ENCODE measurements at places on chromosomes 4 and X.

DNA sequence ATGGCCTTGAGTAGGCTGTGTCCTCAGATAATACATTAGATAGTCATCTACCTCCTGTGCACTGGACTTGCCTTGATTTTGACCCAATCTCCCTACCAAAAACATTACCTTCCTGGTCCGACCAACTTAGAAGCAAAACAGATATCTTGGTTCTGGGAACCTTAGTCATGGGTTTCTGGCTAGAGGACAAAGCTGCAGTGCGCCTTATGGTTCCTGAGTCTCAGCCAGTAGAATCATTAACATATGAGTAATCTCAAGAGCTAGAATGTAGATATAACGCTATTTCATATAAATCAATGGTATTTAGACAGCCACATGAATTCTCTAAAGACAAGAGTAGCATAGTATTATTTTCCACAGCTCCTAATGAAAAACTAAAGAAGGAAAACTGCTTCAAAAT lies 83.1 kb downstream of the GRIA3 start:
- DNase-seq = no peak

GRCh38 chrX:155767876-155768769 lies 113.0 kb upstream of the VAMP7 start:
- DNase-seq = no peak

- peak; percentile 18 for DNase-seq
Measured at GRCh38 chrX:139932073-139932900, 566 bp downstream of the ATP11C start.

DNA sequence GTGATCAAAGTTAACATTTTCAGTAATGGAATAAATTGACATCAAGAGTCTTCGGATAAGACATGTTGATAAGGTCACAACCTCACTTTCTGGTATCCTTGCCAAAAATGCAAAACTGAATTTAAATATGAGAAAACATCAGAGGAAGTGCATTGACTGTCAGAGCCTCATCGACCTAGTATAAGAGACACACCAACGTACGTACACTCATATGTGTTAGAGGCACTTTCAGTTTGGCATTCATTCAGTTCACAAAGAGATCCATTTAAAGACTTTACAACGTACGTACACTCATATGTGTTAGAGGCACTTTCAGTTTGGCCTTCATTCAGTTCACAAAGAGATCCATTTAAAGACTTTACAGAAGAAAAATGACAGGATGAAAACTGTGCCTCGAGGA lies 280.3 kb downstream of the INPP4B start:
- DNase-seq = no peak

GRCh38 chrX:107677501-107677901 lies 49.2 kb downstream of the PRPS1 start:
- no peak for DNase-seq

DNA sequence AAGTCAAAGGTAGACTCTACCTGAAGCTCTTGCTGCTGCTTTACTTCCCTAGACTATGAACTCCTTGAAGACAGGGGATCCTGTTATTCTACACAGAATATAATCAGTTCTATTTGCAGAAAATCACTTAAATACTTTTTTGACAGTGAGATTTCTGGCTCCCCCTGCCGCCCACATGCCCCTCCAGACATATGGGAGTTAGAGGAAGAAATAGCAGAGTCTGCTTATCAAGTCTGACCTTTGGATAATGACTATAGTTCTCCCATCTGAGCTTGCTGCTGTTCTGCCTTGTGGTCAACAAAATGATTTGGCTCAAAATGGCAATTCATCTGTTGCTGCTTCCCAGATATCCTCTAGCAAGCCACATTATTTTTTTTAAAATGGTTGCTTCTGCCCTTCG lies 101.1 kb downstream of the ENOX2 start:
- no peak for DNase-seq

DNA sequence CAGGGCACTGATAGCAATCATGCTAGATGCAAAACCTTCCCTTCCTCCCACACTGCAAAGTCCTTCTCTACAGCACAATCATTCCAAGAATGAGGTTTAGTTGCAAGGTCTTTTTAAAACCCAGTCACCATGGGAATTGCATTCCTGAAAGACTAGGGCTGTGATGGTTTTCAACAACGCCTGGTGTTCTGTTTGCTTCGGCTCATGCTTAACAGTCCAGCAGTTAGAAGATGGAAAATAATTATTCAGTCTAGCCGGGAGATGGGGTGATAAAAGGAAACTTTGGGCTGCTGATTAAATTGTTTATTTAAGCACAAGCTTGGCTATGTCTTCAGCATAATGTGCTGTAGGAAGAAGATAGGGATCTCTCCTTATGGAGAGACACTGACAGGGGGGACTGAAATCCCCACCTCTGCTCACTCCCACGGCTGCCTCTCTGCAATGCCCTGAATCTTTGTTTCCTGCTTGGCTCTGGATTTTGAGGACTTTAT lies 211.4 kb downstream of the MID1IP1 start:
- DNase-seq = no peak

- no peak for DNase-seq
Measured at GRCh38 chr4:188536826-188537225, 397.6 kb downstream of the TRIML1 start.

- no peak for DNase-seq
Measured at GRCh38 chr4:41406113-41406516, 131.8 kb upstream of the LIMCH1 start.

- DNase-seq = no peak
Measured at GRCh38 chrX:41317477-41318208, 16.3 kb upstream of the DDX3X start.

GRCh38 chrX:24491741-24492140 lies 26.7 kb downstream of the PDK3 start:
- no peak for DNase-seq

GRCh38 chr4:176320340-176320975 lies 692 bp downstream of the SPCS3 start:
- peak; percentile 95 for DNase-seq

DNA sequence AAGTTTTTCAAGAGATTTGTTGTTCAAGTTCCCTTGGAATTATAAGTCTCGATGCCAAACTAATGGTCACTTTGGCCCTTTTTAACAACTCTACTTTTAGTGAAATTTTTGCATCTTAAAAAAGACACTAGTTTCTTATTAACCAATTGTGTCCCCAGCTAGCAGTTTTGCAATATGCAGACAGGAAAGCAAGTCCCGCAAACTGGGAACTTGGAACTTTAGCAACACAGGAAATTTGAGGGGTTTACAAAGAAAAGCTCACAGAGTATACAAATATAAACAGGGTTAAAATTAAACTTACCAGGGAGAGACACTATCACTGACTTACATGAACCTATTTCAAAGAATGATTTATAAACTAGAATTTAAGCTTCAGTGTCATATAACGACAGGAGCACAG lies 137.9 kb downstream of the ANK2 start:
- no peak for DNase-seq

DNA sequence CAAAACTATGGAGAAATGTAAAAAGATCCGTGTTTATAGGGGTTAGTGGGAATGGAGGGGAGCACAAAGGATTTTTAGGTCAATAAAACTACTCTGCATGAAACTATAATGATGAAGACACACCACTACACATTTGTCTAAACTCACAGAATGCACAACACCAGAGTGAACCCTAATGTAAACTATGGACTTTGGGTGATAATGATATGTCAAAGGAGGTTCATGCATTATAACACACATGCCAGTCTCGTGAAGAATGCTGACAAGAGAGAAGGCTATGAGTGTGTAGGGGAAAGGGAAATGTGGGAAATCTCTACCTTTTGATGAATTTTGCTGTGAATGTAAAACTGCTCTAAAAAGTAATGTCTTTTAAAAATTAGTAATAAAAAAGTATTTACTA lies 183.3 kb downstream of the MAB21L2 start:
- DNase-seq = no peak

GRCh38 chrX:64205441-64205734 lies at the start of gene AMER1:
AMER1 (minus strand) TSS chrX:64205708; CDS start chrX:64193286, 12,422 bp downstream.
- no peak for DNase-seq

DNA sequence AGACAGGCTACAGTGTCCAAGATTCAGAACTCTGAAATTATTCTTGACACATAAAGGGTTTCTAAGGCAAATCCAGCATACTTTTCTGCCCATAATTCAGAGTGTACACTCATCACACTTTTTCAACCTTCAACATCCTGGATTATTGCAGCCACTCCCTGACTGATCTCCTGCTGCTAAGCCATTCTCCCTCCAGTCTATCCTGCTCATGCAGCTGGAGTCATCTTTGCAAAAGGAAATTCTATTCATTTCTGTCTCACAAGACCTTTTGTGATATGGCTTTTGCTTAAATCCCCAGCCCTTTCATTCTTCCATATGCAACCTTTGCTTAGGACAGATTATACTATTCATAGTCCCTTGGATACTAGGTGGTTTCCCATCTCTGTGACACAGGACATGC lies 236.1 kb upstream of the LDB2 start:
- no peak for DNase-seq

- no peak for DNase-seq
Measured at GRCh38 chr4:30443289-30443688, 276.9 kb upstream of the PCDH7 start.

- DNase-seq = no peak
Measured at GRCh38 chr4:30103455-30103854, 616.7 kb upstream of the PCDH7 start.

GRCh38 chr4:156811963-156812362 lies 159.6 kb downstream of the PDGFC start:
- DNase-seq = no peak

GRCh38 chr4:65552057-65552456 lies 118.2 kb downstream of the EPHA5 start:
- DNase-seq = no peak

GRCh38 chr4:98745366-98745765 lies 87.0 kb upstream of the TSPAN5 start:
- no peak for DNase-seq

DNA sequence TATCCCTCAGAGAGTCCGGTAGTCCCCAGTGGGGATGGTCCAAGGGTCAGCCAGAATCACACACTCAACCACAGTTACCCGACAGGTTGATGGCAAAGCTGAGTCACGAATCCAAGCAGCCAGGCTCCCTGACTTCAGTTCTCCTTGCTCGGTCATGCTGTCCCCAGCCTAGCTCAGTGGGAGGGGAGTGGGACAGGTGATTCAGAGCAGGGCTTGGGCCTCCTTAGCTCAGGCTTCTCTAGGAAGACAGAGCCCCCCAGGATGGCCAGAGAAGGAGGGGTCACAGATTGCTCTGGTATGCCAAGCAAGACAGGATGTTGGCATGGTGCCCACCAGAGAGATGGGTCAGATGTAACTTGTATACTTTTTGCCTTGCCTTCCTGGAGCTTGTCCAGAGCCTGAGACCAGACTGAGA lies 66.5 kb downstream of the EFNB1 start:
- DNase-seq = no peak

DNA sequence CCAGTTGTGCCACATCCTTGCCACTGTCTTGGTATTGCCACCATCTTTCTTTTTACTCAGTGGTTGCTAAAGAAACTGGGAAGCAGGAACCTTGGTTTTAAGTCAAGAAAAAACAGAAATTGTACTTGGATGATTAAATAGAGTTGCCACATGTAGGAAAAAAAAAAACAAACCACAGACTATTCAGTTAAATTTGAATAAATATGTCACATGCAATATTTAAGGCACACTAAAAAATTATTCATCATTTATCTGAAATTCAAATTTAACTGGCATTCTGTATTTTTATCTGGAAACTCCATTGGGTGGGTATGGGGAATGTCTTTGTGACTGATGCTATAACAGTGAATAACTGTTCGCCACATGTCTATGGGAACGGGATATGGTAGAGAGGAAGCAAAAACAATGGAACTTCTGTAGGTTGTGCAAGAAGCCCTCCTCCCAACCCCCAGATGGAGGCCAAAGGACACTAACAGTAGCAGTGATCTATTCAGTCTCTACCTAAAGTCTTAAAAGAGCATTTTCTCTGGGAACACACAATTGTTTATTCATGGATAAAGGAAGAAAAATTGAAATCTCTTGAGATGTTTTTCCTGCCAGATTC lies 57.0 kb upstream of the PLAC8 start:
- no peak for DNase-seq

- DNase-seq = no peak
Measured at GRCh38 chrX:143429131-143429530, 88.1 kb downstream of the SPANXN3 start.

- DNase-seq = no peak
Measured at GRCh38 chr4:175927121-175927520, 115.1 kb upstream of the GPM6A start.

DNA sequence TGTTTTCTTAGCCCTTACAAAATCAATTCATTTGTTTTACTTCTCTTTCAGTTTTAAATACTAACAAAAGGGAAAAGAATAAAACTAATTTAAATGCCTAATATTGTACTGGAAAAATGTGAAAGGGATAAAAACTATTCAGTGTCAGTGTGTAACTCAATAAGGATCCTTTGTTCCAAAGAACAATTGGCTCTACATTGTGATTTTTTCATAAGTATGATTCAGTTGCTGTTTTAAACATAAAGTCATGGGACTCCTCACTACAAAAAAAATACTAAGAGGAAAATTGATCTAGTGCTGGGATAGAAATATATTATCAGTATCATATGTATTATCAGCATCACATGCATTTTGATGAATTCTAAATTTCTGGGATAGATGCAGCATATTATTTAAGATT lies 199.4 kb upstream of the TRAM1L1 start:
- no peak for DNase-seq

DNA sequence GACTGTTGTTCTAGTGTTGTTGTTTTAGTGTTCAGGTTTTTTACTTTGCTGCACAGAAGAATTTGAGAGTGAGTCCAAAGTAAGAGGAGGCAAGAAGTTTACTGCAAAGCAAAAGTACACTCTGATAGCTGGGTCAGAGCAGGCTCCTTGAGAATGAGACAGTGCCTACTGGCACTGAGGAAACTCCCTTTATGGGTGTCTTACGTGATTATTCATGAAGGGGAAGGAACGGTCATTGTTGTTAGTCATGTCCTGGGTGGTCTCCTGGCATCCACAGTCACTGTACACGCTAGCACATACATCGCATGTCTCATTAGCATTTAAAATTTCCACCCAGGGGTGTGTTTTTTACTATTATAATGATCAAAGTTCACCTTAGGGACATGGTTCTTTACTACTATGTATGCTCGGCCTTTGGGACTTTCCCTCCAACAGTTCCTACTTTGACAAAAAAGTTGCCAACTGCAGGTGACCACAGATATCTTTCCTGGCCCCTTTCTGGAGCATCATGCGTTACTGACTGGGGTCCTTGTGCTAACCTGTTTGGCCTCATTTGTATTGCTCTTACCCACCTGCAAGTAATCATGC lies 688.9 kb upstream of the AMOT start:
- no peak for DNase-seq

GRCh38 chrX:14508025-14508690 lies 21.2 kb upstream of the GLRA2 start:
- DNase-seq = no peak

DNA sequence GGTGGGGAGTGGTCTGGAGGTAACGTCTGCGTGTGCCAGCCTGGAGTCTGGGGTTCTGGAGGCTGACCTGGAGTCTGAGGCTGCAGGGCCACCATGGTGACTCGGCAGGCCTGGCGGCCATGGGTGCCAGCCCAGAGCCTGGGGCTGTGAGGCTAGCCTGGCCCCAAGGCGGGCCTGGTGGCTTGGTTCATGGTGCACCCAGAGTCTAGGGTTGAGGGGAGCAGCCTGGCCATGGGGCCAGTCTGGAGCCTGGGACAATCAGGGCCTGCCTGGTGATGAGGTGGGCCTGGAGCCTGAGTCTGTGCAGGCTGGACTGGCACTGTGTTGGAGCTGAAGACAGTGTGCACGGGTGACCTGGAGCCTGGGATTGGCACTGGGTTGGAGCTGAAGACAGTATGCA lies 64.9 kb downstream of the CXorf49B start:
- DNase-seq = no peak
